ENCODE measurements at places on chromosomes 7 and 10. TPM values are rescaled to one million over a fixed set of nuclear protein-coding genes. Genes with fewer than 3 reads are reported as not detected.

Gene PTPRE
- total RNA-seq, result 22.3 TPM

Gene DNTT
- total RNA-seq, result not detected

Gene GPRIN2
- total RNA-seq, result not detected

Gene CLRN3
- not detected for total RNA-seq

Gene GLUD1
- total RNA-seq, result 101 TPM

Gene NPC1L1
- 0.07 TPM for total RNA-seq

Gene ZNF722
- not detected for total RNA-seq

Gene GIMAP7
- total RNA-seq, result 29.0 TPM

Gene ZNF804B
- not detected for total RNA-seq

Gene LIPN
- total RNA-seq, result not detected

Gene GNAI1
- 1.7 TPM for total RNA-seq

Gene INSYN2A
- total RNA-seq, result not detected

Gene PNLIP
- total RNA-seq, result not detected

Gene SLC13A1
- not detected for total RNA-seq

Gene ACBD7
- total RNA-seq, result 2.0 TPM

Gene OPN4
- total RNA-seq, result not detected

Gene KIAA1217
- 0.67 TPM for total RNA-seq

Gene ESYT2
- total RNA-seq, result 55.5 TPM

Gene PLEKHA8
- 16.8 TPM for total RNA-seq
